ENCODE measurements at places on chromosomes 12 and 14. TPM values are rescaled to one million over a fixed set of nuclear protein-coding genes. Genes with fewer than 3 reads are reported as not detected.

- peaks cover 51% of the 10 kb centered on the region for H3K4me1 ChIP-seq
- no peaks in the 10 kb centered on the region for H3K27me3 ChIP-seq
- peak overlapping the region; percentile 34 for H3K4me3 ChIP-seq
- no peaks in the 10 kb centered on the region for H3K36me3 ChIP-seq
- H3K27ac ChIP-seq, result peak overlapping the region; percentile 48
Observed at GRCh38 chr14:98704441-98704840, 567.6 kb downstream of the BCL11B start.

DNA sequence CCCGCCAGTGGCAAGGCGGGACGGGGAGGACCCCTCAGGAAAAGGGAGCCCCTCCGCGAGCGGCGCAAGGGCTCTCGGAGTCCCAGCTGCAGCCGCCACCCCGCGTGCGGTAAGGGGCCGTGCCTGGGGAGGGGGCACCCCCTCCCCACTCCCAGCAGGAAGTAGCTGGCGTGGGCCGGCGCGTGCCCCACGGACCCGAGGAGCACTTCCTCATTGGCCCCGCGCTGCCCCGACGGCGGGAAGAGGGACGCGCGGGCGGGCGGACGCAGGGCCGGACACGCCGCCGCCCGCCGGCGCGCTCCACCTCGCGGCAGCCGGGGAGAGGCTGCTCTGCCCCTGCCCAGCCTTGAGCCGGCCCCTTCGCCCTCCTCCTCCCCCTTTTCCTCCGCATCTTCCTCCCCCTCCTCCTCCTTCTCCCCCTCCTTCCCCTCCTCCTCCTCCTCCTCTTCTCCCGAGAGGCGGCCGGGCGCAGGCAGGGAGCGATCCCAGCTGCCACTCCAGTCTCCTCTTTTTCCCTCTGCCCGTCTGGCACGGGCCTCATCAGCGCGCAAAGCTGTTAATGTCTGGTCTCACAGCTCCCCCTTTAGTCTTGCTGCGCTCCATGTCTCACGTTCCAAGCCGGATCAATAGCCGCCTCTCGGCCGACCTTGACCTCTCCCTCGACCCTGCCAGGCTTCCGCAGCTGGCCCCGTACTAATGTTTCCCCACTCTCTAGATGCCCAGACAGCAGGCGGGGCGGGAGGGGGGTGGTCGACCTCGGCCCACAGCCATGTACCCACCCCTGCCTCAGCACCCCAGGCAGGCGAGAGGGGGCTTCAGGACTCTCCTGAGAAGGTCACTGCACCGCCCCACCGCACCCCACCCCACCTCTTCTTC lies 2.6 kb upstream of the BCL11B start:
- peaks cover 9% of the 10 kb centered on the region for H3K27me3 ChIP-seq
- peaks cover 8% of the 10 kb centered on the region for H3K36me3 ChIP-seq
- peaks cover 45% of the 10 kb centered on the region for H3K4me1 ChIP-seq
- H3K4me3 ChIP-seq, result peak overlapping the region; percentile 93

- H3K4me1 ChIP-seq, result no peaks in the 10 kb centered on the region
- DNase-seq, result no peak
- H3K36me3 ChIP-seq, result no peaks in the 10 kb centered on the region
- H3K27ac ChIP-seq, result no peak overlapping the region
- no peaks in the 10 kb centered on the region for H3K27me3 ChIP-seq
Observed at GRCh38 chr12:6241495-6241894, 41.3 kb downstream of the CD9 start.

GRCh38 chr12:131776237-131776889 lies 51.8 kb upstream of the MMP17 start:
- H3K27me3 ChIP-seq, result no peaks in the 10 kb centered on the region
- H3K4me1 ChIP-seq, result peaks cover 14% of the 10 kb centered on the region
- H3K36me3 ChIP-seq, result peaks cover 16% of the 10 kb centered on the region
- DNase-seq, result no peak
- no peak overlapping the region for H3K4me3 ChIP-seq

DNA sequence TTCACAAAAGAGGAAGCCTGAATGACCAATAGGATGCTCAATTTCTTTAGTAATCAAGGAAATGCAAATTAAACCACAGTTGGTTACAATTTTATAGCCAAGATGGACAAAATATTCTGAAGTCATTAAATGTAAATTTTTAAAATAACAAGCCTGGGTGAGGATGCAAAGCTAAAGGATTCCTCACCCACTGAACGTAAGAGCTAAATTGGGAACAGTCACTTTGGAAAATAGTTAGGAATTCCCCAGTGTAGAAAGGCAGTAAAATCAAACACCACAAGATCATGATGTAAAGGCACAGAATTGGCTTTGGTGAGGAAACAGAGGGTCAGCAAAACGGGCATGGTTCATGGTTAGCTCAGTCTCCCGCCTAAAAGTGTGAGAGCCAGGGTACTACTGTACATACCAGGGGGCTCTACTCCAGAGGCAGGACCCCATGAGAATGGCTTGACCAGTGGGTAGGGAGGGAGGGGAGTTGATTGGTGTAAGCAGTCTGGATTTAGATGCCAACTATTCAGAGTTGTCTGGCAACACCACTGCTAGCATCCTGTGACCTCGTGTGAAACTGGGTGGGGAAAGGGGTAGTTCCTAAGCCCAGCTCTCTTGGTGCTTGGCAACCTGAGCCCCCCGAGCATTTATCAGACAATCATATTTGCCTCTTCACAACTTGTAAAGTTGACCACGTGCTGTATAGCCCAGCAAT lies 213.4 kb upstream of the EGLN3 start:
- H3K4me3 ChIP-seq, result no peak overlapping the region
- peaks cover 4% of the 10 kb centered on the region for H3K4me1 ChIP-seq
- no peaks in the 10 kb centered on the region for H3K36me3 ChIP-seq
- DNase-seq, result no peak

DNA sequence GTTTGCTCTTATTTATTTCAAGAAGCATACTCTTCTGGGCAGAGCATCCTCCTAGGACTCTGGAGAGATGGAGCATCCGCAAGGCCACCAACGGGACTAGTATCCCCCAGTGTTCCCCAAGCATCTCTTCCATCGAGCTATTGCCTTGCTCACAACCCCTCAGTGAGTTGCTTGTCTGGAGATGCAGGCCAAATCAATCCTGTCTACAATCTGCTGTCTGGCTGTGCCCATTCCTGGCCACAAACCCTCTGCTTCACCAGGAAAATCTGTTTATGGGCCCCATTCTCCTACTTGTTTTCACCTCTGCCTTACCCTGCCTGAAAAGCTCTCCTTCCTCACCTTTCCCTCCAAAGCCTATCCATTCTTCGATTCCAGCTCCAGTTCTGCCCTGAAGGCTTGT lies 219.2 kb downstream of the CACNA1C start:
- no peaks in the 10 kb centered on the region for H3K4me1 ChIP-seq
- H3K36me3 ChIP-seq, result no peaks in the 10 kb centered on the region
- H3K27ac ChIP-seq, result no peak overlapping the region
- no peaks in the 10 kb centered on the region for H3K27me3 ChIP-seq

DNA sequence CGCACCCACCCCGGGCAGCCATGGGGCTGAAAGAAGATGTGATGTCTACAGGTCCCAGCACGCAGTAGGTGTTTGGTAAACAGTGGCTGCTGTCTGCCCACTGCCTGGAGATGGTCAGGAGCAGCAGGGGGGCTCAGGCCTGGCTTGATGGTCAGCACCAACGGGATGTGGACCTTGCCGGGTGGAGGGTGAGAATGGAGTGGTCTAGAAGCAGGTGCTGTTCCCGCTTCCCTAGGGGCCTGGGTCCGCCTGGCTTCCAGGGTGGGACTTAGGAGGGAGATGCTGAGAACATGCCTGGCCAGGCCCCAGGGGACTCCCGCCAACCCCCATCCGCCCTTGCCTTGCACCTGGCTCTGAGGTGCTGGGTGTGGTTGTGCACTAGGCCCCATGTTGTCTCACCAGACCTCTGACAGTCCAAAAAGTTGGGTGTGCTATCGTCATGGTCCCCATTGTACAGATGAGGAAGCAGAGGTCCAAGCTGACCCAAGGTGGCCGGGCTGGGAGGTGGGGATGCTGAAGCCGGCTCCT lies 12.9 kb downstream of the FAM222A start:
- H3K36me3 ChIP-seq, result no peaks in the 10 kb centered on the region
- peaks cover 4% of the 10 kb centered on the region for H3K4me1 ChIP-seq
- no peak overlapping the region for H3K4me3 ChIP-seq
- no peak overlapping the region for H3K27ac ChIP-seq
- no peak for DNase-seq

DNA sequence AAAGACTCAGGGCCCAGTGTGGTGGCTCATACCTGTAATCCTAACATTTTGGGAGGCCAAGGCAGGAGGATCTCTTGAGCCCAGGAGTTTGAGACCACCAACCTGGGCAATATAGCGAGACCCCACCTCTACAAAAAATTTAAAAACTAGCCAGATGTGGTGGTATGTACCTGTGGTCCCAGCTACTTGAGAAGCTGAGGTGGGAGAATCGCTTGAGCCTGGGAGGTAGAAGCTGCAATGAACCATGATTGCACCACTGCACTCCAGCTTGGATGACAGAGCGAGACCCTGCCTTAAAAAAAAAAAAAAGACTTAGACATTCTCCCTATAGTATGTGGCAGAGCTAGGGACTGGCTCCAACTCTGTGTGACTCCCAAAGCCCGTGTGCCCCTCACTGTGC lies 2.9 kb downstream of the UBE3B start:
- H3K4me1 ChIP-seq, result peaks cover 47% of the 10 kb centered on the region
- no peak overlapping the region for H3K27ac ChIP-seq
- no peaks in the 10 kb centered on the region for H3K36me3 ChIP-seq
- DNase-seq, result no peak
- H3K27me3 ChIP-seq, result no peaks in the 10 kb centered on the region

DNA sequence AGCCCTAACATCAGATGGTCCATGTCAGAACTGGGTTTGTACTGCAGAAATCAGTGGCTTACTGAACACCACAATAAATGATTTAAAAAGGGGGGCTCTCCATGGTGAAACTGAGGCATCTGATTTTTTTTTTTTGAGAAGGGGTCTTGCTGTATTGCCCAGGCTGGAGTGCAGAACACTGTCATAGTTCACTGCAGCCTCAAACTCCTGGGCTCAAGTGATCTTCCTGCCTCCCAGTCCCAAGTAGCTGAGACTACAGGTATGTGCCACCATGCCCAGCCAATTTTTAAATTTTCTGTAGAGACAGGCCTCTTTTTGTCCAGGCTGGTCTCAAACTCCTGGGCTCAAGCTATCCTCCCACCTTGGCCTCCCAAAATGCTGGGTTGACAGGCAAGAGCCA lies 57.4 kb downstream of the RFLNA start:
- peaks cover 3% of the 10 kb centered on the region for H3K36me3 ChIP-seq
- no peaks in the 10 kb centered on the region for H3K27me3 ChIP-seq
- no peak for DNase-seq
- peaks cover 2% of the 10 kb centered on the region for H3K4me1 ChIP-seq

DNA sequence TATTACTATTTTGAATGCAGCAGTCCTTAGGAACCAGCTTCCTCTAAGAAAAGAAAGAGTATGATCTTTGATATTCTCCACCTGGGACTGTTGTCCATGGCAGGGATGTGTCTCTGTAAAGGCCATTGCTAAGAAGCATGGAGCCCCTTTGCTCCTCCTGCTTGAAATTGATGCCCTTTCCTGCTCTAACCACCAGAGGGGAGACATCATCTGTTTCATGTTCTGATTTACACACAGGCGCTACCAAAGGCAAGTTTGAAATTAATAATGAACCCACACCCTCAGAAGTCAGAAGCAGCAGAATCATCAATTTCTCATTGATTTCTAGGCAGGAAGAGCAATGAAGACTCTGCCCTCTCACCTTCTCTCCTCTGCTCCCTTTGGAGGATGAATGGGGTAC lies 253.8 kb downstream of the RMST start:
- peaks cover 10% of the 10 kb centered on the region for H3K36me3 ChIP-seq
- H3K27me3 ChIP-seq, result no peaks in the 10 kb centered on the region
- no peak overlapping the region for H3K4me3 ChIP-seq
- no peak for DNase-seq

DNA sequence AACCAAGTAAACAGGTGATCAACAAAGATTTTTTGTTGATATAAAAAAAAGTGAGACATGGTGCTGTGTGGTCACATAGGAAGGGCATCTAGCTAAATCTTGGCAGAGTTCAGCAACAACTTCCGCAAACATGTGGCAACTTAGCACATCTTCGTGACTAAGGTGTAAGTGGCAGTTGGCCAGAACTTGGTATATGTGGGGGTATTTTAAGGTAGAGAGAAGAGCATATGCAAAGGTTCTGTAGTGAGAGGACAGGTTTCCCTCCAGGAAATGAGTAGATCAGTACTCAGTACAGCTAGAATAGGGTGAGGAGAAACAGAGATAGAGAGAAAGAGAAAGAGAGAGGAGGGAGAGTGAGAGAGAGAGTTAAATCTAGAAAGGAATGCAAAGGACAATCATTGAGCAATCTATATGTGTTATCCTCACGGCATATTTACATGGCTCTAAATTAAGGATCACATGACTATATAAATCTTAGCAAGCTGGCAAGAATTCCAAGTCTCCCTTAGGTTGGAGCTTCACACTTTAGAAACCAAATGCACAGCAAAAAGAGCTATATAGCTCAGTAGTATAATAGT lies 227.7 kb upstream of the HMGA2 start:
- H3K4me3 ChIP-seq, result no peak overlapping the region
- no peaks in the 10 kb centered on the region for H3K4me1 ChIP-seq
- DNase-seq, result no peak
- no peak overlapping the region for H3K27ac ChIP-seq
- H3K27me3 ChIP-seq, result peaks cover 14% of the 10 kb centered on the region
- no peaks in the 10 kb centered on the region for H3K36me3 ChIP-seq

GRCh38 chr12:82407481-82407880 lies 49.2 kb downstream of the METTL25 start:
- no peaks in the 10 kb centered on the region for H3K4me1 ChIP-seq
- H3K27ac ChIP-seq, result no peak overlapping the region
- H3K27me3 ChIP-seq, result no peaks in the 10 kb centered on the region
- H3K4me3 ChIP-seq, result no peak overlapping the region

GRCh38 chr12:124493809-124494750 lies 73.3 kb downstream of the NCOR2 start:
- no peaks in the 10 kb centered on the region for H3K36me3 ChIP-seq
- peaks cover 61% of the 10 kb centered on the region for H3K4me1 ChIP-seq
- H3K27me3 ChIP-seq, result no peaks in the 10 kb centered on the region
- no peak for DNase-seq
- H3K27ac ChIP-seq, result peak overlapping the region; percentile 44
- peak overlapping the region; percentile 17 for H3K4me3 ChIP-seq

Gene KRT72
- 11.6 TPM for total RNA-seq

Gene PIP4K2C
- 23.4 TPM for total RNA-seq

Gene LRRC74A
- total RNA-seq, result not detected

Gene RNASE2
- total RNA-seq, result not detected

Gene OTUB2
- total RNA-seq, result 0.22 TPM

Gene MLEC
- total RNA-seq, result 40.7 TPM

Gene RTL1
- not detected for total RNA-seq

Gene PLD4
- total RNA-seq, result 1.2 TPM

Gene ACRBP
- total RNA-seq, result 14.3 TPM

Gene CCDC177
- total RNA-seq, result not detected

Gene CLEC2A
- total RNA-seq, result not detected

Gene AICDA
- total RNA-seq, result not detected

Gene TAS2R31
- 2.8 TPM for total RNA-seq

Gene KRT2
- 0.62 TPM for total RNA-seq

Gene RAD51B
- total RNA-seq, result 27.6 TPM
